NCI-H748 treated with DMSO at 0.1 percent for 48 hours (cell line): ENCODE measurements at places on chromosomes 3 and 15.

- no peak for DNase-seq
Measured at GRCh38 chr15:94246016-94246415, 14.7 kb downstream of the MCTP2 start.

DNA sequence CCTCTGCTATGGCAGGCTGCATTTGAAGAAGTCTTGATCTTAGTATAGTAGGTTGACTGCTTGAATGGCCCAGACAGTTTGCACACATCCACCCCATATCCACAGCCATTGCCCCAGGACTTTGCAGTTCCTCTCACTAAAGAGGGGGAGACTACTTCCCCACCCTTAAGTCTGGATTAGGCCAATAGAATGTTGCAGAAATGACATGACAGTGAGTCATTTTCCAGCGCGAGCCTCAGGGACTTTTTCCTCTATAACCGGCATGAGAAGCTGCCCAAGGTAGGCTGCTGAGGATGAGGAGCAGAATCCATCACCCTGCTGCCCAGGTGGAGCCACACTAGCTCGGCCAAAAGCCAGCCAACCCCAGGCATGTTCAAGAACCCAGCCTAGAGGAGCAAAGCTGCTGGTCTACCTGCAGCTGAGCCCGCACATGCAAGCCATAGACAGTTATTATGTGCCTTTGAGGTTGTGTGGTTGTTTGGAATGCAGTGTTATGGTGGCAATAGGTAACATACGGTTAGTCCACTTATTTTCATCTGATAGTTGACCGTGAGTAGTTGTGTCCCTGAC, 113.9 kb downstream of the TLE3 start:
- DNase-seq: no peak

- no peak for DNase-seq
Measured at GRCh38 chr3:154285221-154285620, 39.1 kb downstream of the DHX36 start.

- DNase-seq: no peak
Measured at GRCh38 chr15:95577927-95578326, 752.6 kb upstream of the NR2F2 start.

DNA sequence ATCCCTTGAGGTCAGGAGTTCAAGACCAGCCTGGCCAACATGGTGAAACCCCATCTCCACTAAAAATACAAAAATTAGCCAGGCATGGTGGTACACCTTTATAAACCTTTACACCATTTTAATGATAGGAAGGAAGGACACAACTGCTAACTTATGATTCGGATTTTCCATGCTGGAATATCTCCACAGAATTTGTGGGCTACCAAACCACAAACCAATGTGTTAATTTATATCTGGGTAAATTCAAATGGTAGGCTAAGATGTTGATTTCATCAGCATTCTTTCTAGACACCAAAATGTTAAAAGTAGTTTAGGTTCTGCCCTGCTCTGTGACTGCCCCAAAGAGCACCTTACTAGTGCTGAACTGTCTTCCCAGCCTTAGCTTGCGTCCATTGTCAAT, 72.8 kb downstream of the POLQ start:
- DNase-seq: no peak

GRCh38 chr3:138051947-138052802, 42.2 kb downstream of the CLDN18 start:
- no peak for DNase-seq

GRCh38 chr3:39641274-39641673, 168.1 kb upstream of the MYRIP start:
- no peak for DNase-seq

- no peak for DNase-seq
Measured at GRCh38 chr15:39582977-39583595, 2.2 kb downstream of the THBS1 start.

DNA sequence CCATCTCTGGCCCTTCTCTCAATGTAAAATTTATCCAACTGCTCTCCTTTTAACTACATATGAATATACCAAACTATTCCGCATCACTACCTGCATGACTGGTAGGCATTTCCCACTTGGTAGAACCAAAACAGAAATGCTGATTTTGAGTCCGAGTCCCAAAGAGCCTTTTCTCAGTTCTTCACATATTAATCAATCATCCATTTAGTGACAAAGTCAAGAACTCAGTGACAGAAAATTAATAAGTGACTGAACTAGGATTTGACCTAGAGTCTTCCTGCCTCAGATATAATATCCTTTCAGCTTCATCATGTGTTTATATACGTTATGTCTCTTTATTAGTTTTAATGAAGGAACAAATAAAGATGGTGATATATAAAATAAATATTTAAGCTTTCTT, 700.6 kb upstream of the GOLIM4 start:
- DNase-seq: no peak

GRCh38 chr3:36710606-36711005, 53.7 kb downstream of the DCLK3 start:
- no peak for DNase-seq

DNA sequence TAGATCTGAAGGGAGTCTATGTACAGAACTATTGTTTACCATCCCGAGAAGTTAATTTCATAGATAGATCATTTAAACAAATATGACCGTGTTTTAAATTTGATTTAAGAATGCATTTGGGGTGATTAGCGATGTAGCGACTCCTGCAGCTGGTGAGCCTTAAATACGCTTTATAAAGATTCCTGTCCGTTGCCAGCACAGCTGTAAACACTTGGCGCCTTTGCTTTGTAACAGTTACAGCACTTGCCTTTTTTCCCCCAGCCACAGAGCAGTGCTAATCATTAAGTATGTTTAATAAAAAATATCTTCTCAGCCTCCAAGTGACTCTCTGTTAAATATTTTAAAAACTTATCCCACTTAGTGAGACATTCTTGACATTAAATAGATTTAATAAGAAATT, 333.8 kb downstream of the FEZF2 start:
- no peak for DNase-seq

GRCh38 chr3:109033000-109033660, 79.5 kb upstream of the GUCA1C start:
- DNase-seq: no peak

- no peak for DNase-seq
Measured at GRCh38 chr3:150022381-150023238, 51.9 kb upstream of the PFN2 start.
